ENCODE measurements at places on chromosomes 3 and 15.

DNA sequence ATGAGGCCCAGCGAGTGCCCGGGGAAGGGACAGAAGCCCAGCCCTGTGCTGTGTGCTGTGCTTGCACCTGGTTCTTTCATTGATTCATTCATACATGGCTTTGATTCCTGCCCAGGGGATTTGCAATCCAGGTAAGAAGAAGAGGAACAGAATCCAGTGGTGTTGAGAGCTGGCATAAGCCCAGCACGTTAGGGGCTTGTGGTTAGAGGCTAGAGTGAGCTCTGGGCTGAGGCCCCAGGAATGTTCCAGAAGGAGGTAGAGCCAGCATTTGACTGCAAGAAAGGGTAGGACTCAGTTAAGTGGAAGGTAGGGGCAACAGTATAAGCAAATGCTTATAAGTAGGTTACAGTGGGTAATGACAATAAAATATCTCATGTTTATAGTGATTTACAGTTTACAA is 2.3 kb downstream of the VWA5B2 start:
- DNase-seq = no peak

GRCh38 chr15:65384895-65385869 is 7.4 kb upstream of the IGDCC3 start:
- no peak for DNase-seq

- no peak for DNase-seq
These were observed 71.9 kb upstream of the LPP start for GRCh38 chr3:188082031-188082430.

DNA sequence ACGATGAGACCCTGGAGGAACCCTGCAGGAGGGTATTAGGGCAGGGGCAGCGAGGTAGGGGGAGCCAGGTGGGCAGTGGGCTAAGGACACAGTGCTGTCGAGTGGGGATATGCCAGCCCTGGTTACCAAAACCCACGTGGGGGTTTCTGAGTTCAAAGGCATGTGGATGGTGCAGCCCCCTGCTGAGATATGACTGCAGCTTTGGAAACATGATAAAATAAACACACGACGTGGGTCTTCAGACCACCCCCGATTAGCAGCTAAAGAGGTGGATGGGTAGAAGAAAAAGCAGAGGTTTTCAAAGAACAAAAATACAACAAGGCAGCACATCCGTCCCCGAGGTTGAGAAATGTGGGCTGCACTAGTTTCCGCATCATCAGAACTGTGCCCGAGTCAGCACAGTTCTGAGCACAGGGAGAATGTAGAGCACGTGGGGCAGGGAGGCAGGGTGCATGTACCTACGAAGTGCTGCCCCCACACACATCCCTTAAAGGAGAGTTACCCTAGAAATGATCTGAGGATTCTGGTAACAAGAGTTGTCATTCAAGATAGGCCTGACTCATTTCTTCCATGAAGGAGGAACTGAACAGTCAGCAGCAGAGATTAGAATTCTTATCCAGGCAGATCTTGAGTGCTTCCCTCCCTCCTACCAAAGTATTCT is 121.3 kb downstream of the RPLP1 start:
- no peak for DNase-seq

Measured in HS-27A (cell line).